Right ventricle myocardium inferior (tissue), 1 donor: ENCODE measurements at places on chromosomes 13 and 19. TPM values are rescaled to one million over a fixed set of nuclear protein-coding genes. Genes with fewer than 3 reads are reported as not detected.

DNA sequence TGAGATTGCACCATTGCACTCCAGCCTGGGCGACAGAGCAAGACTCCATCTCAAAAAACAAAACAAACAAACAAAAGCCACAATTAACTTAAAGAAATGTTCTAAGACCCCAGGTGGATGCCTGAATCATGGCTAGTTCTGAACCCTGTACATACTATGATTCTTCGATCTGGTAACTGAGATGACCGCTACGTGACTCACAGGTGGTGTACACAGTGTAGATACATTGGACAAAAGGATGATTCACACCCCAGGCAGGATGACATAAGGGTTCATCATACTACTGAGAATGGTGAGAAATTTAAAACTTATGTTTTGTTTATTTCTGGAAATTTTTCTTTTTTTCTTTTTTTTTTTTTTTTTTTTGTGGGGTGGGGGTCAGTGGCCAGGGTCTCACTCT lies 6.5 kb downstream of the ZNF426 start:
- no peak for DNase-seq

- no peak for DNase-seq
These were observed 18.5 kb upstream of the COLGALT1 start for GRCh38 chr19:17536955-17537354.

GRCh38 chr19:53580871-53581835 lies 43.2 kb downstream of the ZNF331 start:
- no peak for DNase-seq

DNA sequence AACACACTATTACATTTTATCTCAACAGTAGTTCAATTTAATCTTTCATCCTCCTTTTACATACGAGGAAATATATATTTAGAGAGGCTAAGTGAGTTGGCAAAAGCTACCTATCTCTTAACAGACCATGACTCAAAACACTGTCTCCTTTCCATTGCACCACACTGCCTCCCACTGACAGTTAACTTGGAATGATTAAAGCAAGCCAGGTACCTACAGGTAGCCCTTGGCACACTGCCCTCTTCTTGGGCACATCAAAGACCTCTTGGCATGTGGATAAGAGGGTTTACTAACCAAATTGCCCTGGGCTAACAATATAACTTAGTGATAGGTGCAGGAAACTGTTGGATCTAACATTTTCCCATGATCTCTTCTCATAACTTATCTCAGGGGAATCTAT lies 1.8 kb downstream of the ABHD13 start:
- no peak for DNase-seq

DNA sequence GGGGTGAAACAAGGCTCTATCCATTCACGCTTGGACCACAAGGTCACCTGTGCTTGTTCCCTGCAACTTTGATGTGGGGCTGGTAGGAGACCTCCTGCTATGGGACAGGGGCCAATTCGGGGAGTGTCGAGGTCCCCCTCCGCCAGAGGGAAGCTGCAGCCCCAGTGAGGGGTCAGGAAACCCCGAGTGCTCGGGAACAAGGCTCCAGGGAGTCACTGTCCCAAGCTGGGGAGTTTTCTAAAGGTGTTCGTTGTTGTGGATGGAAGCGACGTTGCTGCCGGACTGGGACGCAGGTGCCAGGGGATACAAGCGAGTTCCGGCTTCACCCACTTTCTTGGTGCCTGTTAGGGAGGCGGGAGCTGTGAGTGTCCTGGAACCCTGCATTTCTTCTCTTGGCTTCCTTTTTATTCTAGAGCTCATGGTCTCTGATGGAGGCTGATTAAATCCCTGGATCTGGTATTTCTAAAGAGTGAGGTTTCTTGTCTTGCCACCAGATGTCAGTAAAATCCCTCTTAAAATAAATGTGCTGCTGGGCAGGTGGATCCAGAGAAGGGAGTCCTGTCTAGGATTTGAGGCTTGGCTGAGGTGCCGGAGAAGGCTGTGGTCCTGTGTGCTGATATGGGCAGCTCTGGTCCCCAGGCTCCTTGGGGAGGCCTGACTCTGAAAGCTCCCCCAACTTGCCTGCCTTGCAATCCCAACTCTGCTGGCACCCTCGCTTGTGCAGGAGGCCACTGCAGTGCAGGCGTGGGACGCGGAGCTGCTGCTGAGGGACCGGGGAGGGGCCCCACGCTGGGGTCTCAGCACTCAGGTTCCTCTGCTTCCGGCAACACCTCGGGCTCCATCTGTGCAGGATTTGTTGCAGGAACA lies 153.9 kb downstream of the TEX29 start:
- no peak for DNase-seq

- DNase-seq = no peak
These were observed 1255.9 kb upstream of the MIR17HG start for GRCh38 chr13:90091611-90092010.

- DNase-seq = no peak
These were observed 563 bp upstream of the PDCD5 start for GRCh38 chr19:32580353-32580900.

DNA sequence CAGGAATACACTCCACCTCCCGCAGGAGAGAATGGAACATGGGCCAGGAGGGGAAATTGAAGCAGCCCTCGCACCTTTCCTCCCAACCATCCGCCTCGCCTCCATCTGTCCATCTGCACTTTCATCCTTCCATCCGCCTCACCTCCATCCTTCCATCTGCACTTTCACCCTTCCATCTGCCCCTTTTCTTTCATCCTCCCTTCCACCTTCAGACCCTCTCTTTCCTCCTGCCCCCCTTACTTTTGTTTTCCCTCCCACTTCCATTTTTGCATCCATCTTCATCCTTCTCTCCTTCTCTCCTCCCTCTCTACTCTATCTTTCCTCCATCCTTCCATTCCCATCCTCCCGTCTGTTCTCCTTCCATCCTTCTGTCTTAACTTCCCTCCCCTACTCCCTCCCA lies 92.2 kb upstream of the ZNF536 start:
- DNase-seq = no peak

DNA sequence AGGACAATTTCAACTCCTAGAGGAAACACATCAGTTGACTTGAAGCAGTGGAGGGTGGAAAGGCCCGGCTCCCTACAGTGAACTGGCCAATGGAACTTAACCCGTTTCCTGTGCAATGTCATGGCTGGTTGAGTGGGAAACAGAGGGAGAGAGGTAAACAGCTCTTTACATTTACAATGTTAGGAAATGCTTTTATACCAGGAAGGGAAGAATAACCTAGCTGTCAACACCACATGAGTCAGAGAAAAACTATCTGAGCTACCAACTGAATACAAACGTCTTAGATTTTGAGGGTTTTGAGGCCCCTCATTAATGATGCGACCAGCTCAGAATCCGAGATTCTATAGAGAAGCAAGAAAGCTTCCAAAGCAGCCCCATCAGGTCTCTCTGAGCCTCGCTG lies 36.7 kb downstream of the CARD8 start:
- no peak for DNase-seq

DNA sequence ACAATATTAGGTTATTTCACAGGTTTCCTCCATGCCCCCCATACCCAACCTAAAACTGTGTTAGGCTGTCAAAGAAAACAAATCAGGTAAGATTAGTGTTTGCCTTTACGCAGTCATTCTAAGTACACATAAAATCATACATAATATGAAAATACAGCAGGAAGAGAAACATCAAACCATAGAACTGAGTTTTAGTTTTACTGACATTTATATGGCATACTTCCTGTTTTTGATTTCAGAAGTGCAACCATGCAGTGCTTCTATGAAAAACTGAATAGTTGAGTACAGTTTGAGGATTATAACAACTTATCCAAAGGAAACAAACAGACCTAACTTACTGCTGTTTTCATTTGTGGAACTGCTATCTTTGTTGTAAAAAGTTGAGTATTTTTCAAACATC lies 91.3 kb downstream of the KCNRG start:
- DNase-seq = no peak

- no peak for DNase-seq
These were observed 17.7 kb downstream of the LIPE start for GRCh38 chr19:42409477-42409876.

DNA sequence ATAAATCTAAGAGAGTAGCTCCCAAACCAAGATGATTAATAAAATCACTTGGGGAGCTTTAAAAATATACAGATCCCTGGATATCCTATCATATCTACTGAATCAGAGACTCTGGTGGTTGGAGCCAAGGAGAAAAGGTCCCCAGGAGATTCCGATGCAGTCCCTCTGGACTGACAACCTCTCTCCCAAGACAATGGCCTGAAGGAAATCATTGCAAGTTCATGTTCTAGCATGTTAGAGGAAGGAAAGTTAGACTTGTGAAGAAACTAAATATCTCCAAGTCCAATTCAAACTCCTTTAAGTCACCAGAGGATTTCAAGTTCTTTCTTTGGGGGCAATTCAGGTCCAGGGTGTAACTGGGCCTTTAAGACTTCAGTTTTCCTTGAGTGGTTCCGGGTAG lies 84.7 kb upstream of the MEDAG start:
- no peak for DNase-seq

DNA sequence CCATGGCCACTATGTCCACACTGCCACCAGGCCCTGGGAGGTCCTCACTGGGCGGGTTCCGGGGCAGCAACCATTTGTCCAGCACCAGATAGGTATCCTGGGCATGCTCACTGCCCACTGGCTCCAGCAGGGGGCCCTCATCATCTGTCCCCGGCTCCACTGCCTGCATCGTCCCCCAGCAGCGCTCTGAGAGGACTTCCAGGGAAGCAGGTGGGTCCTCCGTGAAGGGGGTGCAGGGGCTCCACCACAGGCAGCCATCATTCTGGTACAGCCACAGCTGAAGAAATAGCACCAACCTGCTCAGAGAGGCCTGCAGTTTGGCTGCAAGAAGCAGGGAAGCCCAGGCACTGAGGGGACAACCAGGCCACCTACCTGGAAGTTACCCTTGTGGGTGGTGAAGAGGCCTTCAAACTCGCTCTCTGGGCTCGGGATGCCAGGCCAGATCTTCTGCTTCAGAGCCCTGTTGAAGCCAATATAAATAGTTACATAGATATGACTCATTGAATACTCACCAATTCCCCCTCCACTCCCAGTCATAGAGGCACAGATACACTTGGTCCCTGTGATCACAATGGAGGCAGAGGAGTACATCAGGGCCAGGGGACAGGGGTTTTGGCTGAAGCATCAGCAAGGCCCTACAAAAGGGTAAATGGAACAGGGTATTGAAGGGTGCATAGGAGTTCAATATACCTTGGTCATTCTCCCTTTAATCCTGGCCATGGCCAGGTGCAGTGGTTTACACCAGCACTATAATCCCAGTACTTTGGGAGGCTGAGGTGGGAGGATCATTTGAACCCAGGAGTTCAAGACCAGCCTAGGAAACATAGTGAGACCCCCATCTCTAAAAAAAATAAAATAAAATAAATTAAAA lies 4.1 kb downstream of the SWSAP1 start:
- no peak for DNase-seq

DNA sequence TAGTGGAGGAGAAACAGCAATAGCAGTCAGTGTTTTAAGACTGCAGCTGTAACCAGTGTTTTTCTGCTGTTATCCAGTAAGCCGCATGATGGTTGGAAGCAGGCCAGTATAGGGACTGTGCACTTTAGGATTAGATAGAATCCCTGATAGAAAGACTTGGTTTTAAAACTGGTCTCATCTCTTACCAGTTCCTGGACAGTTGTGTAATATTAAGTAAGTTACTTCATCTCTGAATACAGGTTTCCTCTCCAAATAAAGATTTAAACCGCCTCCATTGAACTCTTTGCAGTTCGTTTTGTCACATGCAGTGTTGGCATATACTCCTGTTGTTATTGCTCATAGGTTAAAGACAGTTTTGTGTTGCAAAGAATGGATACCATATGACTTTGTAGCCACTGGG lies 25.6 kb downstream of the URI1 start:
- no peak for DNase-seq

DNA sequence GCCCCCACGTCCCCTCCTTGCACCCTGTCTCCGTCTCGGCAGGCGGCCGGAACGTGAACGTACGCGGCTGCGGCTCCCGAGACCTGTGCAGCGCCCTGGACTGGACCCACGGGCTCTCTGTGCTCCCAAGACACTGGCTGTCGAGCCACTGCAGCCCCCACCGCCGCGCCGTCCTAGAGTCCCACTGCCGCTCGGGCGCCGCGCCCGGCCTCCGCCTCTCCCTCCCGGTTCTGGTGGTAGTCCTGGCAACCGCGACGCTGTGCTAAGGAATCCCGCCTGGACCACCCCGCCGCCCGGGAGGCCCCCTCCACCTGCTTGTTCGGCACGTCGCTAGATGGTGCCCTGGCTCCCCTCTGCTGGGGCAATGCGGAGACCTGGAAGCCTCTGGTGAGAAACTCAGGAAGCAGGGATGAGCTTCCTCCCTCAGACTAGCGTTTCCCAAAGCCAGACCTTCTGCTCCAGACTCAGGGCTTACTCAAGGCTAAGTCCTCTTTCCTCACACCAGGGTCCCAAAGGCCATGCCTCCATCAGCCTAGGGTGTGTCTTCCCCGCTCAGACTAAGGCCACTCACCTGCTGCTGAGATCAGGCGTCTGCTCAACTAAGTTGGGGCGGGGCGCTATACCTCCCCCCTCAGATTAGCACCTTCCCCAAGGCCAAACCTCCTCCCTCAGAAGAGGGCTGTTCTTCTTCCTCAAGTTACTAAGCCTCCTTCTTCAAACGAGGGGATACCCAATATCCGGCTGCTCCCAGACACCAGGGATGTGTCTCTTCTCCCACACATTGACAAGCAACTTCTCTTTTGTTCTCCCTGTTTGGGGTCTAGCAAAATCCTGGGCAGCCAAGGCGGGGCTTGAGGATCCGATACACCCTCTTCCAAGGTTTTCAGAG lies 16.1 kb upstream of the IRGC start:
- DNase-seq = no peak

GRCh38 chr13:72284791-72285190 lies 417.8 kb upstream of the DACH1 start:
- DNase-seq = no peak

- DNase-seq = no peak
These were observed 136.2 kb downstream of the DNAJC3 start for GRCh38 chr13:95813139-95813538.

GRCh38 chr19:56015756-56016155 lies 29.2 kb downstream of the NLRP5 start:
- DNase-seq = no peak

DNA sequence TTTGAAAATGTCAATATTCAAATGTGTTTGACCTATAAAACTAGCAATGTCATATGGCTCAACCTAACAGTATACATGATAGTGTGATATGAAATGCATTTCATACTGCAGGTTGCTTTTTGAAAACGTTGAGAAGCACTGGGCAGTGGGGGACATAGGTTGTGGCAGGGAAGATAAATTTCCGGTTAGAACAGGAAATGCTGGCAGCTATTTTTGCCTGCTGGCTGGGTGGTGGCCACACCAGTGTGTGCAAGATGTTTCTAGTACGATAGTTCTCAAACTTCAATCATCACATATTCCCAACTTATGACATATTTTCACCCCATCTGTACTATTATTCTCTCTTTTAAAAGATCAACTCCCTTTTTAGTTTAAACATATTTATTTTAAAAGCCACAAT lies 17.2 kb downstream of the FXYD5 start:
- no peak for DNase-seq

OR10H1 gene
- total RNA-seq = not detected

RHPN2 gene
- 3.0 TPM for total RNA-seq

CD22 gene
- total RNA-seq = 0.19 TPM

POU2F2 gene
- 1.5 TPM for total RNA-seq

KANK3 gene
- total RNA-seq = 20.5 TPM

CLEC11A gene
- 4.0 TPM for total RNA-seq

PLPPR3 gene
- not detected for total RNA-seq

FUT2 gene
- total RNA-seq = not detected

POSTN gene
- 4.4 TPM for total RNA-seq
